SW 1271 (cell line): ENCODE measurements at places on chromosomes 7 and 10.

- DNase-seq: no peak
These were observed at the start of gene PLXNA4 for GRCh38 chr7:132575982-132576720. TSS of gene PLXNA4 (minus strand) at chr7:132576470. CDS start at chr7:132508693, 67,777 bp downstream.

GRCh38 chr7:6691103-6691502, 15.6 kb downstream of the ZNF12 start:
- DNase-seq: no peak

GRCh38 chr7:131336956-131337355, 9.3 kb downstream of the MKLN1 start:
- DNase-seq: peak; percentile 21

DNA sequence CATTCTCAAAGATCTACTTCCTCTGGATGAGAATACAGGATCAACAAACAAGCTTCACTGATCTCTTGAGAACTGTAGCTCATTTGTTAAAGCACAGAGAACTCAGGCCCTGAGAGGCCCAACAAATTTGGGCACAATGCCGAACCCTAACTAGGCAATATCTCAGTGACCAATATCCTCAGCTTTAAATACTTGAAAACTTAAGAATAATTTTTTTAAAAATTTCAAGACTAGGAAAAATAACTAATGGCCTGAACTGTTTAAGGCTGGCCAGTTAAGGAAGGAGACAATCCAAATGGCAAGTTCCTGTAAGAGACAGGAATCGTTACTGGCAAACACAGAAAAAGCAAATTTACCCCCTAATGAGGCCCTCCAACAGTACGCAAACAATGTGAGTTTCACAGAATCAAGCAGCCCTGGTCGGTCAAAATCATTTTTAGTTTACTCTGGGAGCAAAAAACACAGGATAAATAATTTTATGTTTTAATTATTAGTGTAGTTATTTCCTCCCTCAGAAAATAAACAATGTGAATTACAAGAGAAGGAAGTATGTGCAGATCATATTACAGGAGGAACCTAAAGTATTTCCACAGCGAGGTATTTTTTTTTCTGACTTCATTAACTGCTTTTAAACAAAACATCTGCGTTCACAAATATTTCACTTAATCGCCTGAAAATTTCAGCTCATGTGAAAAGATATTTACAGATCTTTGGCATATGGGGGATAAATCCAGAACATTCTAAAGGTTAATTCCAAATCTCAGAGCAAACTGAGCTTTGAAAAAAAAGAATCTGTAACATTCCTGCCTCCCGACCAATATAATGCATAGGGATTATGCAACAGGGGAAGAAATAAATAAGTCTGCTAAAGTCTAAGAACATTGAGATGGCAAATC, 39.5 kb downstream of the NT5C2 start:
- peak; percentile 10 for DNase-seq

DNA sequence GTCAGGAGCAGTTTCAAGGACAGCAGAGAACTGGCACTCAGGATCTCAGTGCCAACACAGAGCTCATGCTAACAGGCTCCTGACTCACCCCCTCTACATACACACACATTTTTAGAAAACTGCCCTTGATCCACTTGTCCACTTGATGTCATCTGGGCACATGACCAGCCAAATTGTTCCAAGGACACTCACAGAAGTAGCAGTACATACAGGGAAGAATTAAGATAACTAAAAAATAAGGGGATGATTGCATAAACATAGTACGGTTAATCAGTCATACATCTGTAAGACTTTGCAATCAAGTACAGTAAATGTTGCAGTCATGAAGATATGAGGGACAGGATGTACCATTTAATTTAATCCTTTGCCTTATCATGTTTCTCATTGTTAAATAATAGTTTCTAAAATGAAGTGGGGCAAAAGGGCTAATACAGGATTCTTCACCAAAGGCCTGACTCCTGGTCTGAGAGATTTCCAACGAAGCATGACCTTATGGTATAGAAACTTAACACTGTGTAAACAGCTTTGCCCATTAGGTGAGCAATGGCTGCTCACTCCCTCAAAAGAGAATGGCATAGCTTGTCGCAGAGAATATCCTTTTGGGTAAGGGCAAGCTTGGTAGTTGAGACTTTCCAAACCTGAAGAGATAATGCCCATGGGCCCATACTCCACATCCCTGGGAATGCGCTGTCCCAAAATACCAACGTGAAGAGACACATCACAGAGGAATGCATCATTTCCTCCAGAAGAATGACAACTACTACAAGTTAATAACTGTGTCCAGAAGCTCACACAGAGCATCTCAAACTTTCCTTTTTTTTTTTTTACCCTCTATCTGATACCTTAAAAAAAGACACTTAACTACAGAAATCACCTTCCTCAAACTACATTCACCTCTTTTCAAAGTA, 94.1 kb downstream of the ARMH3 start:
- no peak for DNase-seq

GRCh38 chr7:2374830-2375728, 20.5 kb downstream of the EIF3B start:
- DNase-seq: no peak
